ENCODE measurements at places on chromosomes 1 and 21.

DNA sequence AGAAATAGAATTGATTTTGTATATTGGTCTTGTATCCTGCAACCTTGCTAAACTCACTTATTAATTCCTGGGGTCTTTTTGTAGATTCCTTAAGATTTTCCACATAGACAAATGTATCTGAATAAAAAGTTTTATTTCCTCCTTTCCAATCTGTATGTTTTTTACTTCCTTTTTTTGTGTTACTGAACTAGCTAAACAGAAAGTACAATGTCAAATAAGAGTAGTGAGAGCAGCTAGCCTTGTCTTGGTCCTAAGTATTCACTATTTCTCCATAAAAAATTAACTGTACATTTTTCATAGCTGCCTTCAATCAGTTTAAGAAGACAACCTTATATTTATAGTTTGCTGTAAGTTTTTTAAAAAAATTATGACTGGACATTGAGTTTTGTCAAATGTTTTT is 74.9 kb downstream of the FASLG start:
- DNase-seq: no peak

DNA sequence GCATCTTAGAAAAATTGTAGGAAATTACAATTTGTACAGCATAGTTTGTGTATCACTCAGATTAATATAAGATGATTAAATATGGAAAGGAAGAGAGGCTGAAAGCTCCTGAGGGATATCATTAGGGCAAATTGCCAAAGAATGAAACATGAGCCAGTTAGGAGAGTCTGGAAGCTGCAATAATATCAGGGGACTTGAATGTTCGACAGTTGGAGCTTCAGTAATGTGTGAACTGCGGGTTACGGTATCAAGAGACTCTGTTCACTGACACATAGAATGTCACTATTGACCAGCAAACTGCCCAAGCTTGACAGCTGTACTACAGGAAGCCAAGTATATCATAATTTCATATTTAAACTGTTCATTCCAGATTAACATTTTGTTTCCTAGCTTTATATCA is 157.2 kb downstream of the DENND1B start:
- DNase-seq: no peak

DNA sequence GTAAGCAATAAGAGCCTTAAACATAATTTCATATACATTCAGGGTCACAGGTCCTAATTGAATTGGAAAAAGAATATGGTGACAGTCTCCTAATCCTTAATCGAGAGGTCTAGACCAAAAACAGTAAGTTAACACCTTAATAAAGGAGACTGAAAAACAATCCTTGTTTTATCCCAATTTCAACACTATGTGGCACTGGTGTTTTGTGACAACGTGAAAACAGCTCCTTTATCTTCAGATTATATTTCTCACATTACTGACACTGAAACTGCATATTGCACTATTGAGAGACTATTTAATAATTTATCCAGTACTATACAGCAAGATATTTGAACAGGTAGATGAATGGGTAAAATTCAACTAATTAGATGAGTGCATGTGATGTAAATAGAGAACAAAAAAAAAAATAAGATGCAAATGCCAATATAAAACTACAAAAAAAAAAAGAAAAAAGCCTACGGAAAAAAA is 34.1 kb downstream of the TP53BP2 start:
- no peak for DNase-seq

DNA sequence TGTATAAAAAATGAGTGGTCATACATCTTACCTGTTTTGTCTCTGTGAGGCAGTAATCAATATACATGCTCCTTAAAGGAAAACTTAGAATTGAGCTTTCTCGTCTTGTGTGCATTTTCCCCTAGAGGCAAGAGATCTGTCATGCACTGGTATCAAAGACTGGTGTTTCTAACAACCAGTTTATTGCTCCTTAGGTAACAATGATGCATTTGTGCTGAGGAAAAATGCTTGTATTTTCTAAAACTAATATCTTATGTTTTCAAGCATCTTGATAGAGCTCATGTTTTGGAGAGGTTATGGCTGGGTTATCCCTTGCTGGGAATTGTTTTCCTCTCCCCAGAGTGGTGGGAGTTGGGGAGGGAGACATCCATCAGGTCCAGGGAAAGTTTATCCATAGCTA is 23.9 kb upstream of the CCDC190 start:
- no peak for DNase-seq

GRCh38 chr1:236240675-236241074 is 41.1 kb downstream of the ERO1B start:
- DNase-seq: no peak

- no peak for DNase-seq
Observed at GRCh38 chr1:227952374-227953021, 4.8 kb upstream of the WNT9A start.

DNA sequence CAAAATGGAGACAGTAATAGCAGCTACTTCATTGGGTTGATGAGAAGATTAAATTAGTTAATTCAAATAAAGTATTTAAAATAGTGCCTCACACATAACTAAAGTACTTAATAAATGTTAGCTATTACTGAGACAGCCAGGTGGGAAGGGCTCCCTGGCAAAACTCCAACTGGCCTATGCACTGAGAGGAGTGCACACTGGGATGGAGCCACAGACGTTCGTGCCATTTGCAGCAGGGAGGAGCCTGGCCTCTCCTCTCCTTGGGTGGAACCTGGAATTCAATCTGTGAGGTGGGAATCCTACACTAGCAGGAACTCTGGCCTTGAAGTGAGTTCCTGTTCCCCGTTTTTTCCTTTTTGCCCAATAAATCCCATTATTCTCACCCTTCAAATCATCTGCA is 28.1 kb downstream of the SLC5A9 start:
- DNase-seq: no peak

DNA sequence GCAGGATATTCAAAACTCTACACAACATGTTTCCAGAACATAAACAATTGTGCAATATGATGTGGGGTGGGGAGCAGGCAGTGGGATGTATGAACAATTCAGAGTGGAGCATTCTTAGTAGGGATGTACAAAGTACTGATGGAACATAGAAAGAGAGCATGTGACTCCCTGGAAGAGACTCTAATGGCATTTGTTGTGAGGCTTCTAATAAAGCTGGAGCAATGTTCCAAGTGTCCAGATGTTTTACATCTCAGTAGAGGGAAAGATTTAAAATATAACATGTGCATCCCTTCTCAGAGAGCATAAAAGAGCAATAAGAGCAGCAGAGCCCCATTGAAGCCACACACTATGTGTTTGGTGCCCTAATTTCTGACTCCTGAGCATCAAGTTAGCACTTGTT is 116.5 kb downstream of the BRINP2 start:
- DNase-seq: no peak

GRCh38 chr1:175612286-175612685 is 131.1 kb downstream of the TNR start:
- no peak for DNase-seq

GRCh38 chr1:1332774-1333480 is 1.8 kb downstream of the TAS1R3 start:
- DNase-seq: no peak

DNA sequence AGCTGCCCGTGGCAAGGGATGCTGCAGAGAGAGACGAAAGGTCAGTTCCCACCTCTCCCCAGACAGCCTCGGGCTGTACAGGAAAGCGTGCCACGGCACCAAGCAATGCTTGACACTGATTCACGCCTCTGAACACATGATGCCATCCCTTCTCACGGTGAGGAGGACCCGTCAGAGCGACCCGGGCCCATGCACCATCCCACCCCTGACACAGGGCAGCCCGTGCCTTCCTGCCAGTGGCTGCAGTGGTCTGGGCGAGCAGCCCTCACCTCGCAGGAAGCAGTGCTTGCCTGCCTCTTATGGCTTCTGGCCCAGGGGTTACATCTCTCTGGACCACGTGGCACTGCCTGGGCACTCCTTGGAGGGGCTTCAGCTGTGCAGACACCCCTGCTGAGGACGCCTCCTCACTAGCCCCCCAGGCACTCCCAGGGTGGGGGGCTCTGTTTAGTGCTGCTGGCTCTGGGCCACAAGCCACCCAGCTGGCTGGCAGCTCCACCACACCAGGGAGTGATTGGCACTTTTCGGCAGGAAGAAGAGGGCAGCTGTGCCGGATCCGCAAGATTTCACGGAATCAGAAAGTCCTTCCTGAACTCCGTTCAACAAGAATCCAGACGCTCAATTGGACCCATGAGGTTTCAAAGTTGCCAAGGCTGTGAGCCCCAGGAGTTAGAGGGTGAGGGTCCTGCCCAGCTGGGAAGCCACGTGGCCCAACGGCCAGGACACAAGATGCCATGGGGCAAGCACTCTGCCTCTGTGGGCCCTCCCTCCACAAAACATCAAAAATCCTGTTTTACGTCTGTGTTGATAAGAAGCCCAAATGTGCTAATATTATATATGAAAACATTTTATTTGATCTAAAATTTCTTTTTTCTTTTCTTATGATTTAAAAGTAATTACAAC is 34.8 kb upstream of the SLC19A1 start:
- DNase-seq: no peak

DNA sequence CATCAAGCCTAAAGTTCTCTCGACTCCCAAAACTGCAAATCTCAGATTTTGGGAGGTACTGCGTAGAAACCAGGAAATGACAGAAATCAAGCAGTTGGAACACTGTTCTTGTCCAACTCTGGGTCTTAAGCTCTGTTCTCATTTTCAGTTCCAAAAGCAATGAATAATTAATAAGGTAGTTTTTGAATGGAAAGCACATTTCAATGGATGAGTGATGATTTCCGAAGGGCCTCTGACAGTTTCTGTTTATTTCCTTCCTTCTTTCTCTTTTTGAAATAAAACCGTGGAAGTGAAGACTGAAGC is 20.9 kb upstream of the TARBP1 start:
- no peak for DNase-seq

DNA sequence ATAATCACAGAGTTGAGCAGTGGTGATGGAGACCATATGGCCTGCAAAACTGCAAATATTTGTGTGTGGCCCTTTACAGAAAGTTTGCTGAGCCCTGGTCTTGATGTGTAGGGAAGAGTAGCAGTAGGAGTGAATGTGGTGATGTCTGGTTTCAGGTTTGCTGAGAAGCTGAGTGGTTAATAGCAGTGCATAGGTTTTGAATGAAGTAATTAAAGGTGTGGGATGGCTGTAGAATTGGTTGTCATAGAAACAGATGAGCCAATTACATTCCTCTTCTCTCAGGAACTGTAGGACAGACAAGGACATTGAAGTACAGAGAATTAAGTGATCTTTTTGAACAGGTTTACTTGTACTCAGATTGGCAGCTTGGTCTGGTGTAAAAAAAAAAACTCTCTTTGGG is 37.4 kb downstream of the PRDM2 start:
- no peak for DNase-seq

- no peak for DNase-seq
Observed at GRCh38 chr1:228853191-228853590, 117.9 kb downstream of the RHOU start.

DNA sequence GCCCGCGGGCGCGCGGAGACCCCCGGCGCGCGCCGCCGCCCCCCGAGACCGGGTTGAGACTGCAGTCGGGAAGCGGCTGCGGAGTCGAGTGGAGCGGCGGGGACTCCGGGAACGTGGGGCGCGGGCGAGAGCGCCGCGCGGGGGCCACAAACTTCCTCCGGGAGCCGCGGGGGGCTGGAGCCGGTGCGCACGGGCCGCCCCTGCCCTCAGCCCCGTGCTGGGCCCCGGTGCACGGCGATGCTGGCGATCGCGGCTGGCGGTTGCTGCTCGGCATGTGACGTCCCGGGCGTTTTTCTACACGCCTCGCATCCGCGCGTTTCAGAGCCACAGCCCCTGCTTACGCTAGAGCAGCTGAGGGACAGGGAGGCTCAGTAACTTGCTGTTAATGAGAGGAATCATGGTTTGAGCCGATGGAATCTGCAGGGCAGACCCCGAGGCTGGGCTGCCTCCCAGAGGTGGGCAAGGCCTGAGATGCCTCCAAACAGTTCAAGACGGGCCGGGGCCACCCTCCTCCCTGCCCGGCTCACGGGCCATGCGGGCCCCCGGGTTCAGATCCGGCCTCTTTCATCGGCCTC is 520 bp downstream of the TMEM201 start:
- DNase-seq: peak; percentile 29

- DNase-seq: no peak
Observed at GRCh38 chr1:26318338-26319064, 743 bp downstream of the CD52 start.

DNA sequence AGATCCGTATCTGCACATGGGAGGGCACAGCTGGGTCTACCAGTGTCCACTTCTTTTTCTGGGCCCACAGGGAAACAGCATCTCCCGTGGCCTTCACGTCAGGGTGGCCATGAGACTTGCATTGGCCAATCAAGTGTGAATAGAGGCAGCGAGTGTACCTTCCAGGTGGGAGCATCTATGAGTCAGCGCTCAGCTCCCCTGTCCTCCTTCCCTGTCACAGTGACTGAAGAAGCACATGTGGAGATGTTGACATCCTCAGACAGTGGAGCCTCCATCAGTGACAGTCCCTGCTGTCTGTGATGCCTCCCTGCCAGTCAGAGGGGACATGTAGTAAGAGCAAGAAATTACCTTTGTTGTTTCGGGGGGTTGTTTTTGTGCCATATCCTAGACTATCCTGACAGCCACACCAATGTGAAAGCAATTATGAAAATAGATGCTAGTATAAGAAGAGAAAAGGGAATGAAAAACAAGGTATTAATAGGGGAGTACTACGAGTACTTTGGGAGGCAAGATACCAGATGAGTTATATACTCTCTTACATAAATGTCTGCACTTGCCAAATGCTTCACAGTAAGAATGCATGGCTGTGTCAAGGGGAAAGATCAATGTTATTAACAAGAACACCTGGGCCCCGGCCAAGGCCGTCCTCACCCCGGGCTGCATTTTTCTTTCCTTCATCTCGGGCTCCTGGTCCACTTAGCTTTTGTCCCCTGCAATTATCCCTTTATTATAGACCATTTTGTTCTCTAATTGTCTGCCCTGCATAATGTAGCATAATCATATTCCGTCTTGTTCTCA is 86.0 kb downstream of the MATN1 start:
- no peak for DNase-seq

GRCh38 chr21:26368591-26369320 is 198.2 kb upstream of the APP start:
- DNase-seq: no peak

DNA sequence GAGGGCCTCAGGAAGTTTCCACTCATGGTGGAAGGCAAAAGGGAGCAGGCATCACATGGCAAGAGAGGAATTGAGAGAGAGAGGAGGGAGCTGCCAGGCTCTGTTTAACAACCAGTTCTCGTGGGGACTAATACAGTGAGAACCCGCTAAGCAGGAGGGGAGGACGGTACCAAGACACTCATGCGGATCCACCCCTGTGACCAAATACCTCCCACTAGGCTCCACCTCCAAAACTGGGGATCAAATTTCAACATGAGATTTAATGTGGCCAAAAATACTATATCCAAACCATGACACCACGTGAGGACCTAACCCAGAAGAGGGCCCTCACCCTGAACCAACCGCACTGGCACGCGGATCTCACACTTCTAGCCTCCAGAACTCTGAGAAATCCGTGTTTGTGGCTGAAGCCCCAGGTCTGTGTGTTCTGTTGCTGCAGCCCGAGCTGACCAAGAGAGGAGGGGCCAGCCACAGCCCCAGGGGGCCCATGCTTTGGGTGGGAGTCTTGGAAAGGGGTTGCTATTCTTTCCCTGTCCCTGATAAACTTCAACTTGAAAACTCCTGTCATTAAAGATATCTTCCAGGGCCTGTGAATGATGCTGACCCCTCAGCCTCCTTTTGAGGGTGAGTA is 32.0 kb downstream of the TRIM67 start:
- DNase-seq: no peak

- DNase-seq: no peak
Observed at GRCh38 chr1:40820251-40820797, 36.7 kb downstream of the KCNQ4 start.

Measured in activated CD4-positive, alpha-beta T cell treated with anti-CD3 and anti-CD28 coated beads, Interleukin-2, amount 50 U/mL, for 4 hours (primary cell).